Stimulated activated CD4-positive, alpha-beta T cell treated with anti-CD3 and anti-CD28 coated beads, Interleukin-4, amount 100 ng/mL, for 24 hours (primary cell): ENCODE measurements at places on chromosomes 3 and 15.

DNA sequence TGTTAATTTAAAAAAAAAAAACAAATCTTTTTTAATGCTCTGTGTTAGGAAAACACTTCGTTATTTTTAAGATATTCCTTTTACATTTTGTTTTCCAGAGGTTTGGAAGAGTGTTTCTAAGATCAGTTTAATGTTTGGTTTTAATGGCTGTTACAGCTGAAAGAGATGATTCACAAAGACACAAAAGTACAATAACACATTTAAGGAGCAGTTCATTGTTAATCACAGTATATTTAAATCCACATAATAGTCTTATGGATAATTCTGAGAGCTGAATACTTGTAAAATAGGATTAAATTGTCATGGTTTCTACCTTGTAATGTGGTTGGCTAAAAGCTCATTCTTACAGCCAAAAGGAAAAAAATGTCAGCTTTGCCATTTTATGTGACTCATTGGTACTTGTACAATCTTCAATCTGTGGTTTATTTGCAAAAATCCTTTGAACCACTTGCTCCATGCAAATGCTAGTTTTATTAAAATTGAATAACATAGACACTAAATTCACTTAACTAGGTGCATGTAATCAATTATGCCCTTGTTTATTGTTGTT is 426.4 kb downstream of the NLGN1 start:
- no peak for DNase-seq

GRCh38 chr3:29618395-29619282 is 337.8 kb downstream of the RBMS3 start:
- no peak for DNase-seq

- DNase-seq = no peak
Observed at GRCh38 chr15:42784705-42785104, 47.8 kb upstream of the CDAN1 start.

DNA sequence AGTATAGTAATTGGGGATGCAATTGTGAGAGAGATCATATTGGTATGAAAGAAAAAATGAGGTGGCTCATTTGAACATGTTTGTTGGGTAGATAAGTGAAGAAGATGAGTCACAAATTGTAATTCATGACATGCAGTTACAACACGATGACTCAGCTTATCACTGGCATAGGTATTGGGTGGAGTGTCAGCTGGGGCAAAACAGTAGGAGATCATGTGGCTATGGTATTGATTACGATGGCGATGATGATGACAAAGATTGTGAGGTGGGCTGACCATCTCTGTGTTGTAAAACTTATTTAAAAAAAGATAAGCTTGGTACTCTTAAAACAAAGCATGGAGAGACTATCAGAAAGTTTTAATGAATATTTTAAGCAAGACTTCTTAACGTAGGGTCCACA is 11.6 kb upstream of the DPH6 start:
- DNase-seq = no peak

DNA sequence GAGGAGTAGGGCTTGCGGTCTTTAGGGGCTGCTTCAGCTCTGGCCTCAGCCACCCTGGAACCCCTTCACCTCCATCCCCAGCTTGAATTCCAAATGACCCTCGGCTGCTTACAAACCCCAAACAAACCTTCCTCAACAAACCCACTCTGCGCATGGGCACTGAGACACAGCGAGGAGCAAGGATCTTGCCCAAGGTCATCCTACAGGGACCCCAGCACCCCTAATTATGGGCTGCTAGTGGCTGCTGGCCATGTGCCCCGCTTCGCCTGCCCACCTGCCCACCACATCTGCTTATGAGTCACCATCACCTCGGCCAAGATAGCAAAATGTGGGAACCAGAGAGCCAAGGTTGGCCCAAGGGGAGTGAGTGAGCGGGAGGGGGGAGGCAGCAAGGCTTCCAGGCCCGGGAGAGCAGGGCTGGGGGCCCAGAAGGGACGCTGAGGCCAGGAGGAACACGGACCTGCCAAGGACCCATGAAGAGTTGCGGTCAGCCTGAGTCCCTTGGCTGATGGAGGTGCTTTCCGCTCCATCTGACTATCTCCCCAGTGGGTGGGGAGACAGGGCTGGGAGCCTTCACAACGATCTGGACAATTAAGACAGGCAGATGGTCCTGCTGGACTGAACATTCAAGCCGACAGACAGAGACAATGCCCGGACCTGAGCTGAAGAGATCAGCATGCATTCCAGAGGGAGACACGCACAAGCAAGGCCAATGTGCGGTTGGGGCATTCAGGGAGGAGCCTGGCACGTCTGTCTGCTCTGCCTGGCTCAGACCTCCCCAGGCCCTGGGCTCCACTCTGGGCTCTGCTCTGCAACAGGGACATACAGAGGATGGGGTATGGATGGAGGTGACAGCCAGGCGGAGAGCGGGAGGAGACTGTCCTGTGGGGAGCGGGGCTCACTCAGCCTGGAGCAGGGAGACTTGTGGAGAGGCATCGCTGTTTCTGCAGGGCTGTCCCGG is 10.8 kb upstream of the GRIP2 start:
- DNase-seq = no peak

GRCh38 chr3:118782755-118783202 is 251.9 kb downstream of the IGSF11 start:
- DNase-seq = no peak

DNA sequence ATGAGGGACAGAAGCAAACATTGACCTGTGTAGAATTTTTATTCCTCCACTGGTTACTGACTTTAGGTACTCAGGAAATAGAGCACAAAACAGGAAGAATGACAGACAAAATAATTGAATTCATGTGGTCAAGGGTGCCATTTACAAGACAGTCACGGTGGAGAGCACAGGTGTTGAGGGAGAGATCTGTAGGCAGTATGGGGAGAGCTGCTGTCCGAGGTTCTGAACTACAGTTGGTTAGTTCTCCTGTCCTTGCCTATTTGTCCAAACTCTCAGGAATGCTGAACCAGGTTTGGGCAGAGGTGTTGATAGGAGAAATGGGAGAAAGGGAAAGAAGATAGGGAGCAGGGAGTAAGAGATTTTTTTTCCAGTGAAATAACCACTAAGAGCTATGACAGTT is 178.5 kb upstream of the ZBTB20 start:
- no peak for DNase-seq

DNA sequence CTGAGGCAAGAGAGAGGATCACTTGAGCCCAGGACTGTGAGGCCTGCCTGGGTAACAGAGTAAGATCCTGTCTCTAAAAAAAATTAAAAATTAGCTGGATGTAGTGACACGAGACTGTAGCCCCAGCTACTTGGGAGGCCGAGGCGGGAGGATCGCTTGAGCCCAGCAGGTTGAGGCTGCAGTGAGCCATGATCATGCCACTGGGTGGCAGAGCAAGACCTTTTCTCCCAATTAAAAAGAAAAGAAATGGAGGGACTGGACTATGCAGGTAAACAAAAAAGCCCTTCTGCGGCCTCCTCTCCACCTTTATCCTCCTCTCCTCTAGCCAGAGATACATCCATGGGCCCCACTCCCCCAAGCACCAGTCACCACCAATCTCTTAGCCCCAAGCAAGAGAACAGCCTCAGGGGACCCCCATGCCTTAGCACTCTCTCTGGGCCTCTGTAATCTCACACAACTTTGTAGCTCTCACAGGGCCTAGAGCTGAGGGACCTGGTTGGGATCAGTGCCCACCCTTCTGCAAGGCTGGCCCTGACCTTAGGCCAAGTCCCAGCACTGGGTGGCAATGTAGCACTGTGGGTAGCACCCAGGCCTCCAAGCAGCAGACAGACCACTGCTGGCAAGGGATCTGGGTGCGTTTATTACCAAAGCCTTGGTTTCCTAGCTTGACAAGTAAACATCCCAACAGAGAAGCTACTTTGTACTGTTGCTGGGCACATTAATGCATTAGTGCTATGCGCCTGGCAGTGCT is 43.4 kb downstream of the FAM174B start:
- no peak for DNase-seq

GRCh38 chr3:145692751-145693150 is 468.2 kb downstream of the PLOD2 start:
- DNase-seq = no peak

GRCh38 chr3:36776436-36776835 is 12.1 kb upstream of the DCLK3 start:
- DNase-seq = no peak

GRCh38 chr3:169430707-169431404 is 232.7 kb downstream of the MECOM start:
- no peak for DNase-seq

- DNase-seq = no peak
Observed at GRCh38 chr3:113291572-113291971, 80.2 kb downstream of the BOC start.

GRCh38 chr3:11616551-11616950 is 27.2 kb downstream of the VGLL4 start:
- DNase-seq = no peak

DNA sequence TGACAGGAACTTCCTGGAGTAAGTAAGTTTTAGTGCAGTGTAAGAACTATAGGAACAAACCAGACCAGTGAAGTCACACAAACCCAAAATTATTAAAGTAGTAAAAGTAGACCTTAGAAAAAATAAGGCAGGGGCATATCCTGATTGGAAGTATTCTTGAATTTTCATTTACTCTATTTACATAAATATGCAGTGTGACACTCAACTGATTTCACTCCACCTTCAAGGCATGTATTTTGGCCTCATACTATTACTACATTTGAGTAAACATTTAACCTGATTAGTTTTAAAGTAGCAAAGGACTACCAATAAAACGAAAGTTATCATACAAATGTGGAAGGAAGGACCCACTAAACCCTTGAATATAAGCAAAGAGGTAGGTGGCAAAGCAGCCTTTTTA is 22.8 kb downstream of the TRNT1 start:
- DNase-seq = no peak

DNA sequence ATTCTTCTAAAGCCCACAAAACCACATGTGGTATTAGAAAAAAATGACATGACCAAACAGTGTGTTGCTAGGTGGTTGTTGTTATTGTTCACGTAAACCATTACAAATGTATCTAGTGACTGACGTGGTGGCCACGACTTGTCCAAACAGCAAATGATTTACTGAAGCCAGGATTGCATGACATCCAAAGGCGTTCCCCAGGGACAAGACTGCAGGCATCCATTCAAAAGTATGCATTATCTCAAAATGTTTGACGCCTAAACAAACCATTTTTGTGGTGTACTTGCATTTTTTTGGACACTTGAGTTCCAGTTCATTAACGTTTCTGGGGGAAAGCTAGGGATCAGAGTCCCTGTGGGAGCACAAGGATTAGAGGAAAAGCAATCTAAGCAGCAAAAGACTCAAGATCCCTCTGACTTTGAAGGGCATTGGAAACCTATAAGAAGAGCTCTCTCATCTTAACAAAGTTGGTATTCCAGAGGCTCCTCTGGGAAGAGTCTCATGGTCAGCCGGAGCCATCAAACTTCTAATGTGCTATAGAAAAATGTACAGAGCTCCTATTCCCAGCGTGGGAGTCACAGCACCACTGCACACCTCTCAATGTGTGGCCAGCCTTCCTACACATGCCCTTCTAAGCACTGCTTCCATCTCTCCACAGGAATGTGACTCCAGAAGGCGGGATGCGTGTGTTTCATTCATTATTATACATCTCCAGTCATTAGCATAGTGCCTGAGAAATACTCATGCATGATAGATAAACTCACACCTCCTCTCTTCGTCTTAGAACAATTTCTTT is 62.9 kb downstream of the FBN1 start:
- no peak for DNase-seq

DNA sequence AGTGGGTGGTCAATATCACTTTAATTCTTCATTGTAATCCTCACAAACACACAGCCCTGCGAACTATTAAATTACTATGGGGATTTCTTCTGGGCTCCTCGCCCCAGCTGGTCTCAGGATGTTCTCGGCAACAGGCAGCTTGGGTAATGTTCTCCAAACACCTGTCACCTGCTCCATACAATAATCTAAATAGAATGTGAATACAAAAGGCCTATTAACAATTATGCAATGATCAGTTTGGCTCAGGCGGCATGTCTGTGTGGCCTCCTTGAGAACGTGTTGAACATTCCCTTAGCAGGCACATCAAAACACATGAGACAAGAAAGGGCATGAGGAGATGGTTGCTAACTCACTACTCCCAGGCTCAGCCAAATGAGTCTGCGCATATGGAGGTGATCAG is 158.6 kb upstream of the KBTBD8 start:
- no peak for DNase-seq

- no peak for DNase-seq
Observed at GRCh38 chr15:25715536-25716413, 147.4 kb downstream of the ATP10A start.

- DNase-seq = no peak
Observed at GRCh38 chr3:129536374-129536667, 6.7 kb upstream of the H1-8 start.
